Lower lobe of right lung (tissue), 2 donors: ENCODE measurements at places on chromosomes 3 and 15. TPM values are rescaled to one million over a fixed set of nuclear protein-coding genes. Genes with fewer than 3 reads are reported as not detected.
A peak's percentile ranks its signal among the peaks of the same experiment; 100 is the strongest.

Gene SENP7
- total RNA-seq = 18.2 TPM

Gene C2CD4A
- total RNA-seq = 0.18 TPM

Gene FILIP1L
- total RNA-seq = 25.0 TPM

Gene VEPH1
- total RNA-seq = 116 TPM

DNA sequence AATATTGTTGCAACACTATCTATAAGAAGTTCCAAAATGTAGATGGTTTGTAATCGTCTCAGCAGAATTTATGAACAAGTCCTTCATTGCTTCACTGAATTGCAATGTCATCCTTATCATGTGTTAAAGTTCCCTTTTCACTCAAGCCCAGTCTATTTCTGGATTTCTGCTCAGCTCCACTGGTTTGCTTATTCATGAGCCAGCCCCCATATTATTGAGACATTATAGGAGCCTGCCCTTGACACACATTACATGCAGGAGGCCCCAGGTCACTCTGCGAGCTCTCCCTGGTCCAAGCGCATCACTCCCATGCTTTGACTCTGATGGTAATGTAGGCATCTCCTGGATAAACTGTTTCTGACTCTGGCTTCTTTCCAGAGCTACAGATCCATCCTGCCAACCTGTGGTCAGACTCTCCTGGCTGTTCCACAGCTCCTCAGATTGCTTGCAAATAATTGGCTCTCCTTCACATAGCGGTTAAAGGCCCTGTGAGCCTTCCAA is 56.9 kb downstream of the ABTB1 start:
- H3K27me3 ChIP-seq = no peaks in the 10 kb centered on the region
- H3K4me3 ChIP-seq = no peak overlapping the region
- no peaks in the 10 kb centered on the region for H3K36me3 ChIP-seq

DNA sequence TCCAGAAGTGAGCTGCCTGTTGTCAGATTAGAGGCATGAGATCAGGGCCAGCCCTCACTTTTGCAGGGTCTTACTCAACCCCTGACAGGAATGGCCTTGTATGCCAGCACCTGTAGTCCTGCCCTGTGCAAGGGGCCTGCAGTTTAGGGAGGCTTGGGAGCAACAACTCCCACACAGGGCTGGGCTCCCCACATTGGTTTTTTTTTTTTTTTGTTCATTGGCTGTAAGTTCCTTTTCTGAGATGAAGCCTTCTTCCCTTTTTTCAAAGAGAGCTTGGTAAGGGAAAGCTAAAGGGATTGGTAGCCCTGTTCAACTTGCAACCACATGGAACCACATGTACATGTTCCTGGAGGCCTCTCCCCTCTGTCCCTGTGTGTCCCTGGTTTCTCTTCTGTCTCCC is 46.4 kb downstream of the TNFAIP8L3 start:
- H3K4me1 ChIP-seq = peaks cover 31% of the 10 kb centered on the region
- DNase-seq = no peak
- H3K27ac ChIP-seq = no peak overlapping the region
- no peaks in the 10 kb centered on the region for H3K36me3 ChIP-seq
- H3K27me3 ChIP-seq = no peaks in the 10 kb centered on the region
- H3K4me3 ChIP-seq = no peak overlapping the region

DNA sequence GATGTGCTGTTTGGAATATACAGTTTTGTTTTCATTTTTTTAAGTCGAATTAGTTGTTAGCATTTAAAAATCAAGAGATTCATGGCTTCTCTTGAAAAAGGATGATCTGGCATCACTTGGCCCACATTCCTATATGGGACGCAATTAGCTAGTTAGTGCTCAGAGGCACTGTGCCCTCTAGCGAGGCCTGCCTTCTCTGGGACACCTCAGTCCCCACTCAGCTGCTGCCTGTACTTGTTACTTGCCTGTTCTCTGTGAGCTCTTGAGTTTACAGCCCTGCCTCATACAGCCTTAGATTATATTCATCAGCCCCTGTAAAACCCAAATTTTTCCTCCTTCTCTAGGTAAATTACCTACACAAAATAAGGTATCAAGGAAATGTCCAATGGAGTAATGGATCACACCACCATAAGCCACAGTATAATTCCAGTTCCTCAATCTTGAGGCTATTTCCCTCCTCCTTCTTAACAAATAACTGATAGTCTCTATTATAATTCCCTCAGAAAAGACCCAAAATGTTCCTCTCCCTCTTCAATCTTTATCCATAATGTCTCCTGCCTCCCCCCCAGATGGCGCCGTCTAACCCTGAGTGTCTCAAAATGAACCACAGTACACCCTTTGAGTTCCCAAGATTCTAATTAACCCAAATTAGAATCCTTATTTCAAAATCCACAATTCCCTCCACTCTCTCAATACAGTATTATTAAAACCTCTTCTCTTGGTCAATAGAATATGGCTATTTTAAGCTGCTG is 2.7 kb downstream of the ZMAT3 start:
- H3K4me1 ChIP-seq = peaks cover 8% of the 10 kb centered on the region
- H3K27ac ChIP-seq = no peak overlapping the region
- H3K27me3 ChIP-seq = no peaks in the 10 kb centered on the region
- peaks cover 16% of the 10 kb centered on the region for H3K36me3 ChIP-seq
- peak overlapping the region; percentile 1 for H3K4me3 ChIP-seq
- no peak for DNase-seq

DNA sequence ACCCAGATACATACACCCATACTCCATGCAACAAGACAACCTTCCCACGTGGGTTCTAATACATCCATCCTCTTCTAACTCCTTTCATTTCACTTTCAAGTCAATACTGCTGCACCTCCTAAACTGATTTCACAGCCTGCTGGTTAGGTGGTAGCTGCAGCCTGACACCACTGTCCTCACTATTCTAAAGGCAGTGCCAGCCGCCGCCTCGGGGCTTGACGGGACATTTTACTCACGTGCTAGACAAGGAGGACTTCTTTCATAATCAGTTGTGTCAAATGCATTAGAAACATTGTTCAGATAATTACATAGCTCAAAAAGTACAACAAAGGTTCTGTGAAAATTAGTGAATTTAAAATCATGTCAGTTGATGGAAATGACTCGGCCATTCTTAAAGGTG is 6.3 kb downstream of the UROC1 start:
- no peaks in the 10 kb centered on the region for H3K27me3 ChIP-seq
- no peak overlapping the region for H3K4me3 ChIP-seq
- H3K4me1 ChIP-seq = no peaks in the 10 kb centered on the region
- H3K27ac ChIP-seq = no peak overlapping the region
- no peaks in the 10 kb centered on the region for H3K36me3 ChIP-seq
